Left forelimb (tissue), 1 donor: ENCODE measurements at places on chromosomes 12 and 14.

DNA sequence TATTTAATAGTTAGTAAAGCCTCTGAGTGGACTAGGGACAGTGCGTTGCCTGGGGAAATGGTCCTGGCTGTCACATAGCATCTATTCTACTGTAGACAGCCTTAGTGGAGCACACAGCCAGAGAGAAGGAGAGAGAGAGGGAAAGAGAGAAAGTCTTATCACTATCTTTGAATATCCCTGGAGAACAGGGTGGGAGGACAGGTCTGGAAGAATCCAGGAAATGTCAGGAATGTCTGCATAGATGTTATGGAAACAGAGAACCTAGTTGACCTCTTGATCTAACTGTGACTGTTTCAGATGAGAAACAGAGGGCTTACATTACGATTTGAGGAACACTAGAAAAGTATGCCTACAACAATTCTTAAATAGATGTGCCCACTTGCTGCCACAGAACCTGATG lies 92.8 kb downstream of the SLC15A5 start:
- no peak for DNase-seq

DNA sequence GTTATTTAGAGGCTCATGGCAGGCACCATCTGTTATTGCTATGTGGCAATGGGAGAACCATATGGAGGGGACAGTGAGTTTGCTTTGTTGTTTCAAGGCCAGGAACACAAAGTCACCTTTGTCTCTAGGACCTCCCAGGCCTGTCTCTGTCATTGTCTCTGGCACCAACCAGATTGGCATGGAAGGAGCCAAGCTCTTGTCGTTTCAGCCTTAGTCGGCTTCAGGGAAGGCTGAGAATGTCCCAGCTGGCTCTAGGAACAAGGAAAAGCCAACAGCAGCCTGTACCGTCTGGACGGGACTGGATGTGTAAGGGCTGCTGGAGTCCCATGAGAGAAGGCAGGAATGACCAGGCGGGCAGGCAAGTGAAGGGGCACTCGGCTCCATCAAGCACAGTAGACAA lies 29.2 kb downstream of the RPH3A start:
- no peak for DNase-seq

DNA sequence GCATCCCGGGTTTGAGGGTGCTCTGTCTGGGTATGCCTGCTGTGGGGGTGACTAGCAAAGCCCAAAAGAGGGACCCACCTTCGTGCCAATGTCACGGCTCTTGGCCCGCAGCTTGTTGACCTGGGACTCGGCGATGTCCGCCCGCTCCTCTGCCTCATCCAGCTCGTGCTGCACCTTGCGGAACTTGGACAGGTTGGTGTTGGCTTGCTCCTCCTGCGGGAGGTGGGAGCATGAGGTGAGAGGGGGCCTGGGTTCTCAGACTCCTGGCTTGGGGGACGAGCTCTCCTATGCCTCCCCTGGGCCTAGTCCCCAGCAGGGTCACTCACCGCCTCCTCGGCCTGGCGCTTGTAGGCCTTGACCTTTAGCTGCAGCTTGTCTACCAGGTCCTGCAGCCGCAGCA lies 5.6 kb upstream of the MYH6 start:
- DNase-seq = no peak

GRCh38 chr12:41819948-41820347 lies 324.7 kb downstream of the GXYLT1 start:
- no peak for DNase-seq

DNA sequence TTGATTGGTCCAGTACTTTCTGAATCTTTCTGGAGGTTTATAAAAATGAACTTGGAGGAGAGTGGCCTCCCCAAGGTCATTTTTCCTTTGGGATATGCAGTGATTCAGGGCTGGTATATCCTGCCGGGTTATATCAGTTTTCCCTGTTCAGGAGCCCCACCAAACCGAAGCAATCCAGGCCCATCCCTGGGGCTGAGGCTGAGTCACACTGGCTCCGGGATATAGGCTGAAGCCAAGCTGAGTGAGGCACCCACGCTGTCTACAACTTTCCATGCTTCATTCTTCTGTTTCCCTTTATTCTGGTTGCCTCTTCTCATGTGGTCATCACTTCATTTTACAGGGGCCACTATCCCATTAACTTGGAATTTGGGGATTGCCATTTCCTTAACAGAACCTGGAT lies 3.4 kb downstream of the SSPN start:
- no peak for DNase-seq

DNA sequence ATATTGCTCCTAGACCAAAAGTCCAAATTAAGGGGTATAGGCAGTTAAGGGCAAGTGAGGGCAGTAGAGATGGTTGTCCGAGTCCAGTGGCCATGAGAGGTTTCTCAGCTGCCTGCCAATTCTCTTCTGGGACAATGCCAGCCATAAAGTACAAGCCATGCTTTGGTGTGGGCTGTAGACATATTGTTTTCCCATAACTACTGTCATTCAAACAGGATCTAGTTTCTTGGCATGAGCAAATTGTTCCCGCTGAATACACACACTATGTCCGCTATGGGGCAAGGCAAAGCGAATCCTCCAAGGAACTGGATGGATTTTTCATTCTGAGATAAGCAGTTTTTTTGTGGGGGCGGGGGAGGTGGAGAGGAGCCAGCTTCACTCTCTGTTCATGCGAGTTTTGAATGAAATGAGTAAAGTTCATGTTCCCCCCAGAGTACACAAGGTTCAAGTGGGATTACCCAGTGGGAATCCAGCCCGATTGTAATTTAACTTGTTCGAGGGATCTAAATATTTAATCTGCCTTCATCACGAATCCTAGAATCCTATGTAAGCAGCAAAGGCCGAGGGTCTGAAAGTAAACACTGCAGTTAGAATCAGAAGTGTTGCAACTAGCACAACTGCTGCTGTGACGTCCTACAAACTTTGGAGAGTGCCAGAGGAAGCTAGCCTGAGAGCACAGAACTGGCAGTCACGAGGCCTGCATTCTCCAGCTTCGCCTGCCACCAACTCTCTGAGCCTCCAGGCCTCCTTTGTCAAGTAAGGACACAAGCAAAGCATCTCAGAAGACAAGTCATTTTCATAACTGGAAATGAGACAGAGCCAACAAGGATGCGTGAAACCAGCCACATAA lies 137.0 kb downstream of the CRADD start:
- no peak for DNase-seq

DNA sequence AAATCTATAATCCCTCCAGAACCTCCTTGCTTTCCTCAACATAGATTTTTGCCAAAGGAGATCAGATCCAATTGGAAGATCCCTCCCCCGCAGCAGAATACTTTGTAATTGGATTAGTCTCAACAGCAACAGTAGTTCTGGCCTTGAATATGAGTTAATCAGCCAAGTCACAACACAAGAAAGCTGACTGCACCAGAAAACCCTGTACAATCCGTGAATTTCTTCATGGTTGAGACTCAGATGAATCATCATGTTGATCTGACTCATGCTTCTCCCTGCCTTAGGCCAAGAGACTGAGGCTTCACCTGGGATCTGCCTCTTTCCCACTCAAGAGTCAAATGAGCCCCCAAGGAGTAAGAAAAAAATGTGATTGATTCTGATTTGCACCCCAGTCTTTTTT lies 3.0 kb upstream of the METTL17 start:
- no peak for DNase-seq

DNA sequence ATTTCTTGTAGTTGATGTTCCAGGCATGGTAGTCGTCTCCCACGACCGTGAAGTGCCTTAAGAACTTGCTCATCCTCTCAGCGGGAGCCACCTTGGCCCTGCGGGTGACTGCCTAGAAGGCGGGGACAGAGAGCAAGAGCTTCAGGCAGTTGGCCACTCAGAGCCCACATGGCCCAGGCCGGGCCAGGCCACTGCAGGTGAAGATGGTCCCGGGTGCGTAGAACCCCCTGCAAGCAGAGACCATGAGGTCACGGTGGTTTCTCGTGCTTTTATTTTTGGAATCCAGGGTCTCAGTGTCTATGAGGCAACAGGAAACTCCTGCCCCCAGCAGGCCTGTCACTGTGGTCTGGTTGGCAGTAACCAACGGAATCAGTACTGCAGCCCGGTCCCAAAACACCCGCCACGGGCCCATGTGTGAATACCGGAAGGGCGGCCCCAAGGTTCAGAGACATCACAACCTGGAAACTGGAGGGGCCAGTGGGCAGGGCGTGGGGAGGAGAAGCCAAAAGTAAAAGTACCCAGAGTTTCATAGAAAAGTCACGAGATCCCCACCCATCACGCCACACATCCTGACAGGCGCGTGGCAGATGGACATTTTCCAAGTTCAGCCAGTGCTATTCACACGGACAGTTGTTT lies 27.5 kb downstream of the HVCN1 start:
- no peak for DNase-seq

- DNase-seq = no peak
These were observed 459.0 kb downstream of the DPF3 start for GRCh38 chr14:72434856-72435255.

GRCh38 chr12:64236549-64236948 lies 14.5 kb upstream of the KICS2 start:
- no peak for DNase-seq

GRCh38 chr12:106342397-106343213 lies 14.9 kb upstream of the POLR3B start:
- no peak for DNase-seq

DNA sequence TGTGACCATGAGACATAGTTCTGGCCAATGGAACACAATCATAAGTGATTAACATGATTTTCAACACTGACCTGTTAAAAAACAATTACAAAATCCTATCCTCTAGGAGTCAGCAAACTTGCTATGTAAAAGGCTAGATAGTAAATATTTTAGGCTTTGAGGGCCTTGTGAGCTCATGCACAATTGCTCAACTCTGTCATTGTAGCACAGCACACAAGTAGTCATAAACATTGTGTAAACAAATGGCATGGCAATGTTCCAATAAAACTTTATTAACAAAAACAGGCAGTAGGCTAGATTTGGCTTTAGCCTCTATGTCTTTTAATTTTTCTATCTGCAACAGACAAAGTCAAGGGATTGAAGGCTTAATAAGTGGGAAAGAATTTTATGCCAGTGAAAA lies 350.7 kb downstream of the C12orf50 start:
- no peak for DNase-seq

- no peak for DNase-seq
These were observed 29.6 kb downstream of the PMCH start for GRCh38 chr12:102167821-102168604.

DNA sequence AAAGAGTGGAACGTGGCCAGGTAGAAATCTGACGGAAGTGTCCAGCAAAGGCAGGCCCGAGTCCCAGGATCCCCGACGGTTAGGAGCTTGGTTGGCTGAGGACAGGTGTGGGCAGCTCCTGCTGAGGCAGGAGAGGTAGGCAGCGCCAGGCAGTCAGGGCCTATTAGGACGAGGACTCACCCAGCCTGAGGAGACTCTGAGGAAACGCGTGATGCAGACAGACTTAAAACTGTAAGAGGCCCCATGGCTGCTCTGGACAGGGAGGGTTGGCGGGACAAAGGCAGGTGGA lies 255.7 kb upstream of the SFSWAP start:
- no peak for DNase-seq

DNA sequence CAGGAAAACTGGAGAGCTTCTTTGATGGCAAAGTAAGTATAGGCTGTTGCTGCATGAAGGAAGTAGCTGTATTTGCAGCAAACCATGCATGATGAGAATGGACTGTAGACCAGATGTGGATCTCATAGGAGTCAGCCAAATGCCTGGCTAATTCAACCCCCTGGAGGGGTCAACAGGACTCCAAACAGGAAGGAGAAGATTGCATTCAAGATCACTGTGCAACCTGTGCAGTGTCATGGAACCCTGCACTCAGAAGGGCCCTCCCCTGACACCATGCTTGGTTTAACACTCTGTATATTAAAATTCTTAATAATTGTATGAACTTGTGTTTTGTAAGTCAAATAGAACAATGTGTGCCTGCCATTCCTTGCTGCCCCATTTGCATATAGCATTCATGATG lies 225.1 kb upstream of the FSCB start:
- DNase-seq = no peak

GRCh38 chr12:52275686-52276085 lies 1.2 kb downstream of the KRT86 start:
- DNase-seq = peak; percentile 44

DNA sequence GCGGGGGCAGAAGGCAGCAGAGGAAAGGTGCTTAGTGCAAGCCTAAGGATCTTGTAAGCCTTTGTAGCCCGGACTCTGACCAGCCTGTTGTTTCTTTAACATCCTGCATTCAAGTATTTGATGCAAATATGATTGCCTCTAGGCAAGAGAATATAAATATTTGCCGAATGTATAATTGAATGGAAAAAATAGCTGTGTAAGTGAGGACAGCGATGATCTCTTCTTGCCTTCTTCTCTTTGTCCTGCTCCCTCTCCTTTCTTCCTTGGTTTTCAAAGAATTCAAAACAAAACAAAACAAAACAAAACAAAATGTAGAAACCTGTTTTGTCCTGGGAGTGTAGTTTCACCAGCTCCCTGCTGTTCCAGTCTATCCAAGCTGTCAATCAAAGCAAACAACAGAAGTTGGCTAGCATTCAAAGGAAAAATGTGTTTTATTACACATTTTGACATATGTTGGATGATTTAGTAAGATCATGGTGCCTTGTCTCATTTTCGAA lies 74.9 kb upstream of the CPM start:
- DNase-seq = no peak

DNA sequence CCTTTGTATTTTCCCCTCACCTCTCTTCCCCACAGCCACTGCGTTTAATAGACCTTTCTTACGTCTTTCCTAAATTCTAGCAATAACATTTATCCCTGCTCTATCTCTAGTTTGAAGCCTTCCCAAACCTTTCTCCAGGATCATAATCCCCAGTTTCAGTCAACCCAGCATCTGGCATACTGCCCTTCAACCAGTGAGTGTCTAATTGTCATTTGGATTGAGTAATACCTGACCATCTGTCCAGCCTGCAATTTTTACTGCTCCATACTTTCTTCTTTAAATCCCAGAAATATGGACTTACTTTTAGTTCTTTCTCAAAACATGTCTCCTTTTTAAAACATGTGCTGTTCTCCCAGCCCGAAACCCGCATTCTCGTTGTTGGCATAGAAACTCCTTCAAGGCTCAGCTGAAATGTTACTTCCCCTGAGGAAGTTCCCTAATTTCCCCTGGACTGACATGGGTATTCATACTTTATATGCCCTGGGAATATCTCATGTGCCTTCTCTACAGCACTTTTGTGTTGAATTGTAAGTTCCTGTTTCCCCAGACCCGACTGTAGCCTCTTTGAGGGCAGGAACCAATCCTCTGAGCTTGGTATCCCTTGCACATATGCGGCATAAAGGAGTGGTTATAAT lies 65.1 kb upstream of the ETV6 start:
- DNase-seq = no peak

GRCh38 chr14:62592877-62593276 lies 452.4 kb downstream of the KCNH5 start:
- DNase-seq = no peak

GRCh38 chr12:76410781-76411180 lies 62.6 kb upstream of the BBS10 start:
- no peak for DNase-seq

- DNase-seq = no peak
These were observed 56.4 kb upstream of the GRIP1 start for GRCh38 chr12:66735275-66735674.

- DNase-seq = no peak
These were observed 62.3 kb upstream of the DDX11 start for GRCh38 chr12:31011336-31011735.

GRCh38 chr14:91997492-91997891 lies 42.4 kb downstream of the TRIP11 start:
- no peak for DNase-seq
